ENCODE measurements at places on chromosomes 11 and 22. TPM values are rescaled to one million over a fixed set of nuclear protein-coding genes. Genes with fewer than 3 reads are reported as not detected.

GRCh38 chr11:70105755-70106571, 27.8 kb downstream of the ANO1 start:
- DNase-seq: no peak

DNA sequence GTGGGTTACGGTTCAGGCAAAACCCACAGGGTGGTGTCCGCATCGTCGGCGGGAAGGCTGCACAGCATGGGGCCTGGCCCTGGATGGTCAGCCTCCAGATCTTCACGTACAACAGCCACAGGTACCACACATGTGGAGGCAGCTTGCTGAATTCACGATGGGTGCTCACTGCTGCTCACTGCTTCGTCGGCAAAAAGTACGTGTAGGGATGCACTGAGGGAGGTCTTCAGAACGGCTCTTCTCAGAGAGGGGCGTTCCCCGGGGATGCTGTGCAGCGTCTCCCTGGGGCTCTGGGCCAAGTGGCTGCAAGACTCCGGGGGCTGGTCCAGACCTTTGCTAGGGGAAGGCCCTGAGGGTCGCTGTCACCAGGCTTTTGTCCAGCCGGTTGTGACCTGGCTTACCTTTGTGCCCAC, 1.3 kb downstream of the ACR start:
- DNase-seq: no peak

- no peak for DNase-seq
Observed at GRCh38 chr11:100991541-100991940, 138.1 kb downstream of the PGR start.

DNA sequence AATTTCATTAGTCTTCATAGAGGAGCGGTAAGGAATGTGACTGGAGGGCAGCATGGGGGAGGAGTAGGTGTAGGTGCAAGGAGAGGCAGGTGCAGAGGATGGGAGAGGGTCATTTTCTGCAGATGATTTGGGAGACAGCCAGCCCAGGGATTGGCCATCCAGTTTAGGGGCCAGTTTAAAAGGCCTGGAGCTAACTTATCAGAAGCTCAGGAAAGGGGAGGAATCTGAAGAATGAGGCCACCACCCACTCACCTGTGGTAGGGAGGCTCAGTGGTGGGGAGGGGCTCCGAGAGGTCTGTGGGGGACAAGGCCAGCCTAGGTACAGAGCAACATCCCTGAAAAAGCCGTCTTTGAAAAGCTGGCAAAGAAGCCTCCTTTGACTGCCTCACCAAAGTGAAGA, 110.8 kb upstream of the TMEM45B start:
- DNase-seq: no peak

DNA sequence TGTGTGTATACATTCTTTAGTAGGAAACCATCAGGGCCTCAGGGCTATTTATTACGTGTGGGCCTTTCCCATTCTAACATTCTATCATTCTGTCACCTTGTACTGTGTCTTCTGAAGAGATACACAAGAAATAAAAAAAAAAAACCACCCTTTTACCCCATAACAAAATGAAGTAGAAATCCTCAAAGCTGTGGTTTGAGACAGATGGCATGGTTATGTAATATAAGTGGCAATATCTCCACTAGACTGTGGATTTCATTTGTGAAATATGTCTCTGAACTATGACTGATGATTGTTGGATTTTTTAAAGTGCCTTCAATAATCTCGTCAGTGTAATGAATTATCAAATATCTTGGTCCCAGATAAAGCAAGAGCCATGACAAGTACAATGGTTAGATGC, 150.0 kb upstream of the BLID start:
- DNase-seq: no peak

GRCh38 chr11:133961890-133962289, 5.1 kb upstream of the IGSF9B start:
- no peak for DNase-seq

DNA sequence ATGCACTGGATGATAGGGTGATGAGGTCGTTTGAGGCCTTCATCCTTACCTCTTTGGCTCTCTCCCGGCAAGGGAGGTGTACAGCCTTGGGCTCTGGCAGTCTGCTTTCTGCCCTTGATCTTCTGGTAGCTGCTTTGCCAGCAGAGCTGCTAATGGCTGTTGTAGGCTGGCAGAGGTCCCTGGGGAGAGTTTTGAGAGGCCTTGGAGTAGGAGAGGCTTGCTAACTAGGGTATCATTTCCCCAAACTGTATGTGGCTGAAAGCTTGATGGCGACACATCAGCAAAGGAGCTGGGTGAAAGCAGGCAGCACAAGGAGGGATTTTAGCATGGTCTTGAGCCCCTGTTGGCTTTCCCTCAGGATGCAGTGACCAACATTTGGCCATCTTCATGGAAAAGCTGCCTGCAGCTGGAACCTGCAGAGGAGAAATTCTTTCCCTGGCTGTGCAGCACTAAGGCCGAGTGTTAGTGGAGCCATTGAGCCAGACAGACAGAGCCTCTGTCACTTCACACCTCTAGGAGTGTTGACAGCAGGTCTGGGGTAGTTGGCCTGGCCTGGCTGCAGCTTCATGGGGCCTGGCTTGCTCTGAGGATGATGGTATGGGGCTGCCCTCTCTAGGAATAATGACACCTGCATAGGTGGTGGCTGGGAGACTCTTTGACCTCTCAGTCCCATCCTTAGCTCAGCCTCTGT, 3.5 kb upstream of the AMPD3 start:
- DNase-seq: no peak

- no peak for DNase-seq
Observed at GRCh38 chr22:49963647-49964026, 3.1 kb downstream of the PIM3 start.

- DNase-seq: no peak
Observed at GRCh38 chr11:37704791-37705190, 1106.8 kb upstream of the RAG2 start.

DNA sequence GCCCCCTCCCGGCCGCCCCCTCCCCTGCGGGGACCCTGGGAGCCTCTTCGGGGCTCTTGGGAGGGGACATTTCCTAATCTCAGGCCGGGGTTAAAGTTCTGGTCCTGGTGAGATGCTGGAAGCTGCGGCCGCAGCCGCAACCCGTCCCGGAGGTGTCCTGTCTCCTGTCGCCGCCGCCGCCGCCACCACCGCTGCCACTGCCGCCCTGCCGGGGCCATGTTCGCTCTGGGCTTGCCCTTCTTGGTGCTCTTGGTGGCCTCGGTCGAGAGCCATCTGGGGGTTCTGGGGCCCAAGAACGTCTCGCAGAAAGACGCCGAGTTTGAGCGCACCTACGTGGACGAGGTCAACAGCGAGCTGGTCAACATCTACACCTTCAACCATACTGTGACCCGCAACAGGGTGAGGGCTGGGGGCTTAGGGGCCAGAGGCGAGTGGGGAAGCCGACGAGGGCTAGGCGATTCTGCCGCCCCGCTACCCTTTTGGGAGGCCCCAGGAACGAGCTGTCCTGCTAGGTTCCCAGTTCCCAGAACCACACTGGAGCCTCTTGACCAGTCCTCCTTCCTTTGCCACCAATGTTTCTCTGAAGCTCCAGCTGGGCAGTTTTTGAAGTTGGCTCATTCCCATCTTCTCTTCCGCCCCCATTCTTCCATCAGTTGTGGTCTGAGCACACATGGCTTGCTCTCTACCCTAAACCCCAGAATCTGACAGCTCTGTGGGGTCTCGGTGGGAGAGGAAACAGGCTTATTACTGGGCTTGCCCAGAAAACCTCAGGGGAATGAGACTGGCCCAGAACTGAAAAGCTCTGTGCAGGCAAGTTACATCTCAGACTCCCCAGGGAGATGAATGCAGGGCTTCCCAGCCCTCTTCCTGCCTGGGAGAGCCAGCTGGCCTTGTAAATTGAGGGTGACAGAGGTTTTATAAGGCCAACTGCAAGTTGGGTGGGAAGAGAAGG, 781 bp downstream of the SIDT2 start:
- DNase-seq: no peak

GRCh38 chr11:61671527-61671926, 8.7 kb upstream of the DAGLA start:
- DNase-seq: no peak

GRCh38 chr22:38270091-38270992, 2.5 kb downstream of the TMEM184B start:
- no peak for DNase-seq

DNA sequence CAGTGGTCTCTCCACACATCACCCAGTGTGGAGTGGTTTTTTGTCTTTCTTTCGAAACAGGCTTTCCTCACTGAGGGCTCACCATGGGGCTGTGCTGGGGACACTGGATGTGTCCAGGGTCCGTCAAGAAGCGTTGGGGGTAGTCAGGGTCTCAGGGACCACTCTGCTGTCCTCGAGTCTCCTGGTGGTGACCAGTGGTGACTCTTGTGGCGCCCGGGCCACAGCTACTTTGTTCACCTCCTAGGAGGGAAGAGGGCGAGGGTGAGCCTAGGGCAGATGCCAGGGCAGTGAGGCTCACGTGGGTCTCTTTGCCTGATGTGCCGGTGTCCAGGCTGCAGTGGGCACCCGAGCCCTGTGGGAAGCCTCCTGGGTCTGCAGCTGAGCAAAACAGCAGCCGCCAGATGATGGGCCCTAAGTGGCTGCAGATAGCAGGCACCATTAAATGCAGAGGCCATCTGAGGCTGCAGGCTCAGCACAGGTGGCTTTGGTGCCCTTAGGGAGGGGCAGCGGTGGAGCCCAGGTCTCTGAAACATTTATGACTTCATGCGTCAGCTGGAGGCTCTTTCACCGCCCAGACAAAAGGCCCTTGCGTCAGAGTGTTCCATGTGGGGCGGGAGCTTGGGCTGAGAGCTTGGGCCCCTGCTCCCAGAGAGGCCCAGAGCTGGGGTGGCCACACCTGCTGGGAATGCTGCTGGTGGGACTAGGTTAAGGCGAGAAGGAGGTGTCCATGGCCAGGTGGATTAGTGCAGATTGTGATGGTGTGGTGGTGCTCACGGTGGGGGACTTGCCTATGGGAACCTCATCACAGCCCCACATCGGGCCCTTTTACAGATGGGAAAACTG, 29.5 kb downstream of the KCNQ1 start:
- DNase-seq: no peak

DNA sequence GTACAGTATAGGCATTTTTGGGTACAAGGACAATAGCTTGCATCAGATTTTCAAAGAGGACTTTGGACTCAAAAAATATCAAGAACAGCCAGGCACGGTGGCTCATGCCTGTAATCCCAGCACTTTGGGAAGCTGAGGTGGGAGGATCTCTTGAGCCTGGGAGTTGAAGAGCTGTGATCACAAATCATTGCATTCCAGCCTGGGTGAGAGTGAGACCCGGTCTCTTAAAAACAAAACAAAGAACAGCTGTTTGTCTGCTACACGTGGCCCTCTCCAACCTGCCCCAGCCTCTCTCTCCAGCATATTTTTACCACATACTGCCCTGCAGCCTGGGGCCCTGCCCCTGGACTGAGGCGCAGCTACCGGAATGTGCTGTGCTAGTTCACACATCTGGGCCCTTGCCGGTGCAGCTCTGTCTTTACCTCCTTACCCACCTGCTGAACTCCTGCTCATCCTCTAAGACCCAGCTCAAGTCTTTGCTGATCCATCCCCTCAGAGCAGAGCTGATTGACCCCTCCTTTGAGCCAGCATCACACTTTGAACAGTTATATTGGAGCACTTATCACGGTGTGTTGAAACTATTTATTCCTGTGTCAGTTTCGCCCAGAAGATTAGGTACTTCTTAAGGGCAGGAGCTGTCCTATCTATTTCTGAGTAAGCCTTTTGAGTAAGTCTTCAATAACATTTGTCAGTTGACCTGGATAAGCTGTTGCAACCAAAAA, 29.4 kb downstream of the GRIK4 start:
- DNase-seq: no peak

DNA sequence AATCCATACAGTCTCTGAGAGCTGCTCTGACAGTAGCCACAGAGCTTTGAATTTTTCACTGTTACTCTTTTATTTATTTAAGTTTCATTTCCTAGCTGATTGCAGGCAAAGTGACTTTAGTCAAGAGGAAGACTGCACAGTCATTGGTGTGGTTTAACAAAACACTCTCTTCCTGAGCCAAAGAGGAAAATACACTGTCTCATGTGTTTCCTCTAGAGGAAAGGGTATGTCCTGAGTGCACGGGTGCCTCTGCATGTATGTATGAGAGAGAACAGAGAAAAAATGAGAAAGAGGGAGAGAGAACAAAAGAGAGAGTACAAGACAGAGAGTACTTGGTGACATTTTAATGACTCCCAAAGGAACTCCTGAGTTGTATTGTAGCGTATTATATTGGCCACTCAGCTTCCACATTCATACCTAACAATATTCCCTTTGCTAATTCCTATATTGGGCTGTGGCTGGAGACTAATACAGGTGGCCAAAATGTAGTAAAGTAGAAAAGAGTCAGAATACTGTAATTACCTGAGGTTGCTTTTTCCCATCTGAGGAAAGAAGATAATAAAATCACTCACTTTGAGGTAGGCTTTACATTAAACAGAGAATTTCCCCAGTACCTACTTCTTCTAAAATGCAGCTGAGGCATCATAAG, at the start of gene OR4D9:
Gene OR4D9, plus strand, starts transcription at position 599 of the 649 bp plus-strand sequence. CDS start 3,374 bp downstream, outside the sequence.
- DNase-seq: no peak

DNA sequence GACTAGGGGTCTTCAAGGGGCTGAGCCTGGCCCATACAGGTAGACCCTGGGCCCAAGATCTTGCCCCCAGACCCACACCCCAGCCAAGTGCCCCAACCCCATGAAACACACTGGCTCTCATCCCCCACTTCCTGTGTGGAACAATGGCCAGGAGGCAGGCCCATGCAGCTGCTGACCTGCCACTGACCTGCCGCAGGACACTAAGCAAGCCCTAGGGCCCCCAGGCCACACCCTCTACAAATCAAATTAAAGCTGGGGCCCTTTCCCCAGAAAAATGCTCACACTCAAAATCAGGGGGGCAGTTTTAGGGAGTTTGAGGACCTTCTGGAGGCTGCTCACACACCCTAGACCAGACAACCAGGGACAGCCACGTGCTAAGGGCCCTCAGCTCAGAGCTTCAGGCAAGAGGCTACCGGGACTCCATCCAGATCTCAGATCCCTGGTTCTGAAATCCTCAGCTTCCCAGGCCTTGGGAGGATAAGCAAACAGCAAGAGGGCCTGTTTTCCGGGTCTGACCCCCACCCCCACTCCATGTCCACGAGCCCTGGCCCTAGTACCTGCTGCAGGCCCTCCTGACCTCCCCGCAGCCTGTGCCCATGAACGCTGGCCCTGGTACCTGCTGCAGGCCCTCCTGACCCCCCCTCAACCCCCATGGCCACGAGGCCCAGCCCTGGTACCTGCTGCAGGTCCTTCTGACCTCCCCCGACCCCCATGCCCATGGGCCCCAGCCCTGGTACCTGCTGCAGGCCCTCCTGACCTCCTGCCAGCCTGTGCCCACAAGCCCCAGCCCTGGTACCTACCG, 10.0 kb downstream of the CARD10 start:
- DNase-seq: no peak

The PHF5A gene
- total RNA-seq: 43.8 TPM

The ALG9 gene
- 22.7 TPM for total RNA-seq

The PSMD13 gene
- 182 TPM for total RNA-seq

The DERL3 gene
- total RNA-seq: 0.12 TPM

The CD248 gene
- 1.1 TPM for total RNA-seq

The SCGB2A2 gene
- total RNA-seq: not detected

Measured in glomerular endothelial cell (primary cell).